Kidney glomerular epithelial cell (primary cell): ENCODE measurements at places on chromosomes 4 and X.

DNA sequence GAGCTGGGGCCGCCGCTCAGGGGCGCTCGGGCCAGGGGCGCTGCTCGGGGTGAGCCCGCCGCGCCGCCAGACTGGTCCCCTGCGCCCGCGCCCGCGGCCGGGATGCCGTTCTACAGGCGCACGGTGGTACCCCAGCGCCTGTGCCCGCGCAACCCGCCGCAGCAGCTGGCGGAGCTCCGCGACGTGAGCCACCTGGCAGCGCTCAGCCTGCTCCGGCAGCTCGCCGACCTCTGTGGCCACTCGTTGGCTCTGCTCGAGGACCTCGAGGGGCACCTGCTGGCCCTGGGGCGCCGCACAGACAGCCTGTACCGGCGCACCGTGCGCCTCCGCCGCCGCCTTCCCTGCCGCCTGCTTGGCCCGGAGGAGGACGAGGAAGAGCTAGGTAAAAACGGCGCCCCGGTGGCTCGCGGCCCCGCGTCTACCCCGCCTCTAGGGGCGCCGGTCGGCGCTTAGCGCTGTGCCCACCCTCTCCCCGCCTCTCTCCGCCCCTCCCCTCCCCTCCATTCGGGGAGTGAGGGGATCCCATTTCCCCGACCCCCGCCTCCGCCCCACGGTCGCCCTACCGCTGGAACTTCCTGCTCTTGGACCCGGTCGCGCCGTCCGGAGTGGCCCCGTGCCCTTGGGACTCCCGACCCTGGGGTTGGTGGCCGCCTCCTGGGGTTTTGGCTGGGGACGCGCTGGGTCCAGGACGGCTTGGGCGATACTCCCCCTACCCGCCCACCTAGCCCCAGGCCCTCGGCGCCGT lies 513 bp downstream of the NHSL2 start:
- DNase-seq = peak; percentile 4

DNA sequence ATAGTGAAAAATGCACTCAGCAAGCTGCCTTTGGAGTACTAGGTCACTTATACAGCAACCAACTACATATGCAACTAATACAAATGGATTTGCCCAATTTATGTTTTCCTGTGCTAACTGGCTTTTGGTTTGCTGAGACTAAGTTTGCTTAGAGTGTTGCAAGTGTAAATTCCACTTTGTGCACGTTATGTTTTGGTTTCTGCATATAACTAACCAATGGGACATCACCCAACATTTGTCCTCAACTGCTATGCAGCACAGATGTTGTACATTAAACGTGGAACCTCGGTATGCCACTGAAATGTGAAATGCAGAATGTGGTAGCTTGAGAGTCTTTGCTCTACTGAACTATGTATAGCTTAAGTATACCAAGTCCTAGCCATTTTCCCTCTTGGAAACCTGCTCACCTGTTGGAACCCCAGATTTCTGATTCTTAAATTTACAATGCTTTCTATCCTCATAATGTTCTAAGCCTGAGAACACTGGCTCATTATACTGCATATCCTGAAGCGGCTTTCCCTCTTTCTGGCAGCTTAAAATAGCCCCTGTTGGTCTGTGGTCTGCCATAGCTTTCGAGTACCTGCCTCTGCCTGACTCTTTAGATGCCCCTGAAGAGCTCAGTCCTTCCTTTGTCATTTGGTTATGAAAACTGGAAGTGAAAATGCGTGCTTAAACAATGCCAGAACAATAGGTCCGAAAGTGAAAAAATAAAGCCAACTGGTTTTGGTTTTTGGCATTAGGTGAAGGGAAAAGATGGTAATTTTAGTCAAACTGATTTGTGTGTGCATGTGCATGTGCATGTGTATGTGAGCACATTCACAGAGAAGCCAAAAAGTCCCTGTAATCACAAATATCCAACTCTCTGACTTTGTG lies 158.0 kb downstream of the SH2D1A start:
- DNase-seq = no peak

- no peak for DNase-seq
These were observed 188.4 kb upstream of the MBNL3 start for GRCh38 chrX:132677233-132677716.

GRCh38 chrX:18701621-18702361 lies 5.7 kb upstream of the PPEF1 start:
- no peak for DNase-seq

DNA sequence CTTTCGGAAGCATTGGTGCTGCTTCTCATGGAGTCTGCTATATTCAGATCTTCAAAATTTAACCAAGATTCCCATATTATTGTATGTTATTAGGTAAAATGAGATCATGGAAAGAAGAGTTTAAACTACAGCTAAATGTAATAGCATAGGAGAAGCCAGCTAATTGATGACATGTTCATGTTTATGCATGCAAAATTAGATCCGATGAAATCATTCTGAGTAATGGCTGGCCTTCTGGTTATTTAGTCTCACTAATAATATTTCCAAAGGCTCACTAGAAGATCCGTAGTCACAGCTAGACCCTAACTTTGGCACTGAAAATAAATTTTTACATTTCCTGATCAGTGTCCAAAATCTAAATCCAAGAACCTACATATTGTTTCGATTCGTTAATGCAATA lies 19.8 kb upstream of the PHKA2 start:
- DNase-seq = no peak
